ENCODE measurements at places on chromosomes 16 and 17. TPM values are rescaled to one million over a fixed set of nuclear protein-coding genes. Genes with fewer than 3 reads are reported as not detected.

The KRTAP4-1 gene
- not detected for total RNA-seq

The WFIKKN2 gene
- total RNA-seq, result not detected

The FBXL16 gene
- 40.5 TPM for total RNA-seq

The DNAH3 gene
- total RNA-seq, result not detected

The DCUN1D3 gene
- 31.7 TPM for total RNA-seq

The UBALD1 gene
- total RNA-seq, result 28.0 TPM

The NPIPA7 gene
- total RNA-seq, result 20.1 TPM

GRCh38 chr17:36944553-36944952, 4.2 kb upstream of the AATF start:
- H3K27ac ChIP-seq, result no peak overlapping the region
- no peak for DNase-seq
- peaks cover 9% of the 10 kb centered on the region for H3K4me1 ChIP-seq
- no peaks in the 10 kb centered on the region for H3K36me3 ChIP-seq
- no peak overlapping the region for H3K4me3 ChIP-seq

DNA sequence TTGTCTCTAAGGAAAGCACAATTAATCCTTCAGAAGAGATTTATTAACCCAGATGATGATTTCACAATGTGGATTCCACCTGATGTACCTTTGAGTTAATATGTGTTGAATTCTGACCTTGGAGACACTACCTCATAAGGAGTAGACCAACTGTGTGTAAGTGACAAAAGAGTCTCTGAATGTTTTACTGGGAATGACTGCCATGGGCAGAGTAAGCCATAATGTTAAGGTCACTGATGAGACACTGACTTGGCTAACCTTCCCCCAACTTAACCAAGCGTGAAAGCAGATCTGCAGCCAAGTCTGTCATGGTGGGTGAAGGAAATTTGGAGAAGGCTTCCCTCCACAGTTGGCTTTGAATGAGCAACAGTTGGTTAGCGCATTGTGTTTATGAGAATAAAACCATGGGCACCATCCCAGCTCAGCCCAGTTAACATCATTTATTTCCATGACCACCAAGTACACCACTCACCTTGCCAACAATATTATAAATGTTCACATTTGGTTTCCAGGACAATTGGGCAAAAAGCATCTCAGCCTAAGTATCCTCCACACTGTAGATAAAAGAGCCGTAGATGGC, 618.5 kb downstream of the KCNJ2 start:
- H3K4me1 ChIP-seq, result no peaks in the 10 kb centered on the region
- H3K36me3 ChIP-seq, result no peaks in the 10 kb centered on the region
- no peak overlapping the region for H3K27ac ChIP-seq
- no peak overlapping the region for H3K4me3 ChIP-seq

DNA sequence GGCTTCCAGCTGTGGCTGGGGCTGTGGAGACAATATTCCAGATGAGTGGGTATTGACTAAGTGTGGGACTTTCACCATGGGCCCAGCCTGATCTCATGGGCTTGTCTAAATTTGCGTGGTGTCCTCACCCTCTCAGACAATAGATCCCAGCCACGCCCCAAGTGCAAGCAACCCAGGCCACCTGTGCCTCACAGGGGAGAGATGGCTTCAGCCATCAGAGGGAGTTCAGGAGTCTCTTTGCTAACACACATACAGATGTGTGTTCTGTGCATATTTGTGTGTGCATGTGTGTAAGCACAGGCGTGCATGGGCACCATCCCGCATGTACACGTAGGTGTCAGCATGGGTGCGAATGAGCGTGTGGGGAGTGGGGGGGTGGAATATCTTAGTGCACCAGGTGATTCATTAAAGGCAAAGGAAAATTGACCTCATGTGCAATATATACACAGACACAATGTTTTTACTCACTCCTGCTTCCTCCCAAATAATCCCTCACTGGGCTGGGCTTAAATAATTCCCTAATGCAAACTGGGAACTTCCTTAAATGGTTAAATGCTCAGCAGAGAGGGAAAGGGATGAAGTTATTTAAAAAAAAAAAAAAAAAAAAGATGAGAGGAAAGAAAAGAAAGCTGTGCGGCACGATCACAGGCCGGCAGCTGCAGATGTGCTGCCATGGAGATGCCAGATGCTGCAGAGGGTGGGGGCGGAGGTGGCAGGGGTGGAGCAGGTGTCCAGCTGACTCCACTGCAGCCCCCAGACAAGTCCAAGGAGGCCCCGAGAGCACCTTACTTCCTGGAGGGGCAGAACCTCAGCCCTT, 24.0 kb upstream of the CDC42EP4 start:
- no peaks in the 10 kb centered on the region for H3K27me3 ChIP-seq
- H3K36me3 ChIP-seq, result peaks cover 6% of the 10 kb centered on the region
- peak; percentile 68 for DNase-seq
- H3K27ac ChIP-seq, result peak overlapping the region; percentile 83

GRCh38 chr16:58046054-58046881, 20.7 kb downstream of the MMP15 start:
- peaks cover 6% of the 10 kb centered on the region for H3K36me3 ChIP-seq
- H3K27ac ChIP-seq, result no peak overlapping the region
- no peak for DNase-seq
- H3K4me1 ChIP-seq, result no peaks in the 10 kb centered on the region
- H3K4me3 ChIP-seq, result no peak overlapping the region

- DNase-seq, result no peak
Observed at GRCh38 chr17:69331756-69332155, 4.8 kb upstream of the ABCA5 start.
